Nephron progenitor cell (in vitro differentiated cells): ENCODE measurements at places on chromosomes 7 and 10.
A peak's percentile ranks its signal among the peaks of the same experiment; 100 is the strongest.

GRCh38 chr10:90066435-90066834, 365.0 kb downstream of the KIF20B start:
- no peak for DNase-seq
- no peaks in the 10 kb centered on the region for H3K4me1 ChIP-seq
- no peaks in the 10 kb centered on the region for H3K36me3 ChIP-seq

- H3K36me3 ChIP-seq: peaks cover 16% of the 10 kb centered on the region
- peaks cover 26% of the 10 kb centered on the region for H3K27me3 ChIP-seq
- no peak for DNase-seq
These were observed 1.7 kb upstream of the PFKP start for GRCh38 chr10:3065622-3066021.

GRCh38 chr7:88217675-88218428, 2.0 kb downstream of the SRI start:
- peak overlapping the region; percentile 93 for H3K4me3 ChIP-seq
- no peak for DNase-seq
- no peaks in the 10 kb centered on the region for H3K27me3 ChIP-seq
- peaks cover 27% of the 10 kb centered on the region for H3K36me3 ChIP-seq
- no peak overlapping the region for H3K27ac ChIP-seq
- peaks cover 30% of the 10 kb centered on the region for H3K4me1 ChIP-seq

DNA sequence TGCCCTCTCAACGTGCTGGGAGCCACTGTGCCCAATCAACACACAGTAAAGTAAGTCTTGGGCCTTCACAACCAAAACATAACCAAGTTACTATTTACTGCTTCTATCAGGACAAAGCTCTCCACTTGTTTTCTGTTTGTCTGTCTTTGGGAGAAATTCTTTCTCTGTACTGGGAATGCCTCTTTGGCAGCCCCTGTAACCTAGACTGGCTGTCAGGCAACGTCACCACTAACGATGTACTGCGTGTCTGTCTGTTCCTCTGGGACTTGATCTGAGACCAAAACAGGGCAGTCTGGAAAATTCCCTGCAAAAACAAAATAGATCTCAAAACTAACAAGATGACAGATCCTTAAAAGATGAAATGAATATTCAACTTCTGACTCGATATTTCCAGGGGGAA, 113.0 kb downstream of the SMURF1 start:
- H3K27ac ChIP-seq: peak overlapping the region; percentile 62
- no peaks in the 10 kb centered on the region for H3K27me3 ChIP-seq
- H3K4me1 ChIP-seq: peaks cover 17% of the 10 kb centered on the region
- H3K36me3 ChIP-seq: peaks cover 74% of the 10 kb centered on the region
- no peak overlapping the region for H3K4me3 ChIP-seq

- no peaks in the 10 kb centered on the region for H3K27me3 ChIP-seq
- H3K27ac ChIP-seq: peak overlapping the region; percentile 41
- H3K36me3 ChIP-seq: no peaks in the 10 kb centered on the region
- H3K4me3 ChIP-seq: no peak overlapping the region
- no peak for DNase-seq
These were observed 4.8 kb upstream of the ADD3 start for GRCh38 chr10:110002801-110003523.

DNA sequence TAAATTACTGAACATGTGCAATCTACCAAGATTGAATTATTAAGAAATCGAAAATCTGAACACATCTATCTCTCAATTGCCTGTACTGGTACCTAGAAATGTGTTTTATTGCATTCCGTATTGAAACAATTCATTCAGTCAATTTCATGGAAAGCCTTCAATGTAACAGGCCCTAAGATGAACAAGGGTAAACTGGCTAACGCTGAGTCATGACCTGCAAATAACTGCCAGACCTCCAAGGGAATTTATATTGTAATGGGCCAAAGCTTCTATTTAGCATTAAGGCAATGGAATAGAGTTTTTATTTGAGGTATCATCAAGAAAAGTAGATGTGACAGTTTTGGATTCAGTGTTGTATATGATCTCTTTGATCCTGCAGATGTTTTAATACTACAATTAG, 49.9 kb upstream of the CD36 start:
- DNase-seq: no peak
- no peak overlapping the region for H3K27ac ChIP-seq
- no peak overlapping the region for H3K4me3 ChIP-seq
- no peaks in the 10 kb centered on the region for H3K36me3 ChIP-seq
- no peaks in the 10 kb centered on the region for H3K27me3 ChIP-seq

DNA sequence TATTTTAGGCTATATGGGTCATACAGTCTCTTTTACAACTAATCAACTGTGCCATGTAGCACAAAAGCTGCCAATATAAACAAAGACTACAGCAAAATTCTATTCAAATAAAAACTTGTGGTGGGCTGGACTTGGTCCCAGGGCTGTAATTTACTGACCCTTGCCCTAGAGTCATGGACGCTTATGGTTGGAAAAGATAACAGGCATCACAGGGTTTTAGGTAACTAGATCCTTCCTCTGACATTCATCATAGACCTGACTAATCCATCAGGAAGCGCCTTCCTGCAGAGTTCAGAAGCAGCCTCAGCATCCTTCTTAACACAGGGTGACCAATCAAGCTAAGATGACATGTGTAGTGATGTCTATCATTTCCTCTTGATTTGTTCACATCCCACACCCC, 40.2 kb upstream of the GPAM start:
- no peak overlapping the region for H3K4me3 ChIP-seq
- no peaks in the 10 kb centered on the region for H3K36me3 ChIP-seq
- H3K27me3 ChIP-seq: peaks cover 20% of the 10 kb centered on the region
- no peaks in the 10 kb centered on the region for H3K4me1 ChIP-seq
- H3K27ac ChIP-seq: no peak overlapping the region

GRCh38 chr10:63899673-63900300, 378.6 kb downstream of the REEP3 start:
- H3K4me3 ChIP-seq: no peak overlapping the region
- H3K27me3 ChIP-seq: peaks cover 2% of the 10 kb centered on the region
- no peak for DNase-seq
- H3K27ac ChIP-seq: no peak overlapping the region

GRCh38 chr10:133394801-133395221, 854 bp downstream of the MTG1 start:
- peaks cover 31% of the 10 kb centered on the region for H3K4me1 ChIP-seq
- H3K4me3 ChIP-seq: peak overlapping the region; percentile 97
- DNase-seq: no peak

DNA sequence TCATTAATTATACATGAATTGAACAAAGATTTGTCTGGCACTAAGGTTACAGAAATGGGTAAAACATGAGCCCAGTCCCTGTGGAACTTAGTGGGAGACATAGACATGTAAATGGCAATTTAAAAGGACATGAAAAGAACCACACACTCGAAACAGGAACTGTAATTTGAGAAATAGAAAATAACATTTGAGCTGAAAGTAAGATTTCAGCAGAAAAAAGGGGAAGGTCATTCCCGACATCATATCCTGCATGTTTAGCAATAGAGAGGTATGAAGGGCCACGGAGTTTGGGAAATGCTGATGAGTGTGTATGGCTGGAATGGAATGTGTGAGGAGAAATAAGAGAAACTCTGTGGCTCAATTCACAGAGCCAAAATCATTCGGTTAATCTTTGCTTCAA, 175.4 kb upstream of the AHR start:
- peaks cover 11% of the 10 kb centered on the region for H3K4me1 ChIP-seq
- H3K27me3 ChIP-seq: peaks cover 4% of the 10 kb centered on the region
- H3K36me3 ChIP-seq: no peaks in the 10 kb centered on the region
- no peak overlapping the region for H3K4me3 ChIP-seq
- no peak for DNase-seq

- no peak for DNase-seq
- peaks cover 11% of the 10 kb centered on the region for H3K27me3 ChIP-seq
- H3K27ac ChIP-seq: no peak overlapping the region
- no peak overlapping the region for H3K4me3 ChIP-seq
- peaks cover 47% of the 10 kb centered on the region for H3K4me1 ChIP-seq
- no peaks in the 10 kb centered on the region for H3K36me3 ChIP-seq
These were observed 253.0 kb downstream of the RPS24 start for GRCh38 chr10:78286668-78287067.

DNA sequence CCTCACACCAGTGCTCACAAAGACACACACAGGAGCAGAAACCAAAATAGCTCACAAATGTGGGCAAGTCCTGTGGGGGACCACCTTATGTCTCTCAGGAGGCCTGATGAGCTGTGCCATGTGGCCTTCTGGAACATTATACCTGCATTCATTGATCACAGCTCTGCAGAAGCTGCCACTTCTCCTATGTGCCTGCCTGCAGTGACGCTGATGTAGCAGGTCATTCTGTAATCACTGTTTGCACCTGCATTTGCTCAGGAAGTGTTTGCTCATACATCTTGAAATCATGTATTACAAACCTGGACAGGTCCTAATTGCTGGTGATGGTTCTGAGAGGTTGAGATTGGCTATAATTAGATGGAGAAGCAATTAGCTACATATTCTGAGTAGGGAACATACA, 310.2 kb downstream of the AUTS2 start:
- no peak overlapping the region for H3K27ac ChIP-seq
- peaks cover 40% of the 10 kb centered on the region for H3K4me1 ChIP-seq
- peaks cover 12% of the 10 kb centered on the region for H3K36me3 ChIP-seq
- DNase-seq: no peak
- H3K4me3 ChIP-seq: no peak overlapping the region
- no peaks in the 10 kb centered on the region for H3K27me3 ChIP-seq

GRCh38 chr7:141593134-141593533, 41.9 kb downstream of the AGK start:
- no peaks in the 10 kb centered on the region for H3K4me1 ChIP-seq
- H3K27ac ChIP-seq: no peak overlapping the region
- peaks cover 42% of the 10 kb centered on the region for H3K36me3 ChIP-seq
- H3K4me3 ChIP-seq: no peak overlapping the region

DNA sequence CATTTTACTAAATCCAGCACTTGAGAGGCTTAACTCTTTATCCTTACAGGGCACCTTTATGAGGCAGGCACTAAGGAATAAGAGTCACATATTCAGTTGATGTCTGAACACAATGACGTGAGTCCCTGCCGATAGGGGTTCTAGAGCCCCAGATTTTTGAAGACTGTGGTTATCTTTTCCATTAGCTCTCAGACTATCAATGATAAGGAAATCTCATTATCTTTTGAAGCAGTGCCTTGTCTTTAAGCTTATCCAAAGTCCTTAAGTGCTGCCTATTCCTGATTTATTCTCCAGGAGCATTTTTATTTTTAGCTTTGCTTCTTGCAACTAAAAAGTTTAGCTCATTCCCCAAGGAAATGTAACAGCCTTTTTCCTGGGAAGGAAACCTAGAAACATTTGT, 444.1 kb upstream of the LRRN3 start:
- peaks cover 2% of the 10 kb centered on the region for H3K27me3 ChIP-seq
- no peaks in the 10 kb centered on the region for H3K36me3 ChIP-seq
- H3K4me3 ChIP-seq: no peak overlapping the region
- H3K27ac ChIP-seq: no peak overlapping the region
- no peaks in the 10 kb centered on the region for H3K4me1 ChIP-seq
- no peak for DNase-seq

DNA sequence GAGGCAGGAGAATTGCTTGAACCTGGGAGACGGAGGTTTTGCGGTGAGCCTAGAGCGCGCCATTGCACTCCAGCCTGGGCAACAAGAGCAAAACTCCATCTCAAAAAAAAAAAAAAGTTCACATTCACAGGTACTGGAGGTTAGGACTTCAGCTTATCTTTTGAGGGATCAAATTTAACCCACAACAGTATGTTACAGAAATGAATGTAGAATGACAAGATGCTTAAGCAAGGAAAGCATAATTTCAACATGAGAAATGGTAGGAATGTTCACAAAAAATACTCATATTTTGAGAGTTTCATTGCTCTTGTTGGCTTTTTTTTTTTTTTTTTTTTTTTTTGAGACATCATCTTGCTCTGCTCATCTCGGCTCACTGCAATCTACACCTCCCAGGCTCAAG, 1.9 kb upstream of the HERC4 start:
- peaks cover 22% of the 10 kb centered on the region for H3K4me1 ChIP-seq
- no peak overlapping the region for H3K4me3 ChIP-seq
- DNase-seq: no peak
- H3K36me3 ChIP-seq: no peaks in the 10 kb centered on the region

- H3K4me1 ChIP-seq: no peaks in the 10 kb centered on the region
- no peak for DNase-seq
- H3K27ac ChIP-seq: no peak overlapping the region
- peaks cover 3% of the 10 kb centered on the region for H3K36me3 ChIP-seq
- H3K27me3 ChIP-seq: peaks cover 3% of the 10 kb centered on the region
These were observed 54.4 kb downstream of the MTPAP start for GRCh38 chr10:30294476-30295240.

- no peaks in the 10 kb centered on the region for H3K27me3 ChIP-seq
- no peak for DNase-seq
- H3K4me1 ChIP-seq: peaks cover 28% of the 10 kb centered on the region
These were observed 248.9 kb downstream of the FOXP2 start for GRCh38 chr7:114663502-114663901.

DNA sequence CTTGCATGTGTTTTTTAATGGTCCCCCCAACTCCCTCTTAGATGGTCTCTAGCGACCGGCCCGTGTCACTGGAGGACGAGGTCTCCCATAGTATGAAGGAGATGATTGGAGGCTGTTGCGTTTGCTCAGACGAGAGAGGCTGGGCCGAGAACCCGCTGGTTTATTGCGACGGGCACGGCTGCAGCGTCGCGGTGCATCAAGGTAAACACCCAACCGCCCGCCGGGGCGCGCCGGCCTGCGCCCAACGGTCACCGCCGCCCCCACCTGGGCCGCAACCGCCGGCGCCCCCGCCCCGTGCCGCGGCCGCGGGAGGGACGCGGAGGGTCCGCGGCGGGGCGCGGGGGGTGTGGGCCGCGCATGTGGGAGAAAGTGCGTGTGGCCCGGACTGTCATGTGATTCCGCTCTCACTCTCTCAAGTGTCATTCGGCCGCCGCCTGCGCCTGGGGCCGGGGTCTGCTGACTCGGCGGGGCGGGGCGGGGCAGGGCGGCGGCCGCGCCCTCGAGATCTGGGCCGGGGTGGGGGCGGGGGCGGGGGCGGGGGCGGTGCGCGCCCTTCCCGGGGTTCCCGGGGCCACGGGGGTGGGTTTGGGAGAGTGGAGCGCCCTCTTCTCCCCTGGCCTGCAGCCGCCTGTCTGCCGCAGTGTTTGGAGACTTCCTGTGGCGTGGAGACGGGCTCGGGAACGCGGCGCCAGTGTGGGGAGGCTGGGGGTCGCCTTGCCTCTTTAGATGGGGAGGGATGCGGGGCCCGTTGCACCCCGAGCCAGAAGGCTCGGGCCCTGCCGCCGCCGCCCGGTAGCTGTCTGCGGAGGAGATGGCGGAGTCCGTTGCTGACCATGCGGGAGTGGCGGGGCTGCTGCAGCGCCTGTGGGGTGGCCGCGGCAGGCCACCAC, 817 bp downstream of the MLLT10 start:
- H3K4me1 ChIP-seq: peaks cover 56% of the 10 kb centered on the region
- peak overlapping the region; percentile 87 for H3K4me3 ChIP-seq
- peaks cover 16% of the 10 kb centered on the region for H3K36me3 ChIP-seq
- peak; percentile 77 for DNase-seq

- peaks cover 7% of the 10 kb centered on the region for H3K27me3 ChIP-seq
- peaks cover 6% of the 10 kb centered on the region for H3K4me1 ChIP-seq
- no peak overlapping the region for H3K4me3 ChIP-seq
- no peak overlapping the region for H3K27ac ChIP-seq
These were observed 7.7 kb downstream of the AIFM2 start for GRCh38 chr10:70124918-70125317.
